Lung microvascular endothelial cell (primary cell): ENCODE measurements at places on chromosomes 5 and 9.
A peak's percentile ranks its signal among the peaks of the same experiment; 100 is the strongest.

GRCh38 chr5:776862-777711 is 7.4 kb downstream of the ZDHHC11B start:
- no peak for DNase-seq

GRCh38 chr5:83865579-83865978 is 144.9 kb upstream of the HAPLN1 start:
- no peak for DNase-seq

DNA sequence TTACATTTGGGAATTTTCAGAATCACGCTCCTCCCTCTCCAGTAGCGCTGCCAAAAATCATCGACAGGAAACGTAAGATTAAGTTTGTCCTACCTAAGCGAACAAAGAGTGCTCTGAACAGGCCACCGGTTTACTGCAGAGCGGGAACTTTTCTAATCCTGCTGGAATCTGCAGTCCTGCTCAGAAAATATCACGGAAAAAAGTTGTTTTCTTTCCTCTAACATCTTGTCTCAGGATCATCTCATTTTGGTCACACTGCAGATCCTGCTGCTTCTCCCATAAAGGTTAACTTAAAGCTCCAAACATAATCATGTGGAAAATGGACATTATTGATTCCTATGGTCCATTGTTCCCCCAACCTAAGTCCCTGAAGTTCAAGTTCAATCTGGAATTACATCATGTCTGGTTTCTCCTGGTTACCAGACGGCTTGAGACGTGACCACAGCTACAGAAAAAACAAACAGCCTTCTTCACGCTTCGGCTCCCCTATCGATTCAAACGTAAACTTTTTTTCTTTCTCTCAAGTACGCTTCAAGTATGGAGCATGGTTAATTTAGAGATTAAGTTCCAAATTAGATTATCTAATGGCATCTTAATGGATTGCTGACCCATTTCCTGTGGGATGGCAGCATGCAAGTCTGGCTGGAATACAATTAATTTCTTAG is 217.6 kb downstream of the NFIB start:
- peak; percentile 95 for DNase-seq

DNA sequence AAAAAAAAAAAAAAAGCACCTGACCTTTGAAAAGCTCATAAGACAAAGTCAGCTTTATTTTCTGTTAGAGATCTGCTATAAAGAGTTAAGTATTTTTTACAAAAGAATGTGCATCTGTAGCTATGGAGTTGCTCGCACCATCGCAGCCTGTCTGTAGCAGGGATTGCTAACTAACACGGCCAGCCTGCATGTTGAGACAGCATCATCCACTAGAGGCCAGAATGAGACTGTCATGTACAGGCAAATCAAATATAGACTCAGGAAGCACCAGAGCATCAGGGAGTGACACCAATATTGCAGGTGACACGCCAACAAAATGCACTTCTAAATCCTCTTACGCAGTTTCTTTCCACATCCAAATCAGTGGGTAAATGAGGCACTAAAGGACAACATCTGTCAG is 136.3 kb upstream of the RASEF start:
- peak; percentile 82 for DNase-seq

DNA sequence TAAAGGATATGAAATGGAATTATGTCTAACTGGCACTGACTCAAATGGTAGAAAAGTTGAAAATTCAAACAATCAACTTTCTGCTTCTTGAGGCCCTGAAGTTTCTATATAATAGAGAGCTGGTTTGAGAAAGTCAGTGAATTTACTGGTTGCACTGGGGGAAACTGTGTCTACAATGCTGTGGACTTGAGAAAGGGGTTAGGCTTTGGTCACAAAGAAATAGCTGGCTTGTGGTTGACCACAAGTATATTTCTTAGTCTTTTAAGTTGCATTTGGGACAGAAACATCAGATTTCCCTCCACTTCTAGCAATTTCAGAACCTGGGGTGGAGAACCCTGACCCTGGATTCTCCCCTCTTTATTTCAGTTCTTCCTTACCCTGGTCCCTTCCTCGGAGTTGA is 192.6 kb upstream of the ACTBL2 start:
- no peak for DNase-seq

GRCh38 chr9:34522091-34522887 is 501 bp downstream of the ENHO start:
- DNase-seq = no peak

DNA sequence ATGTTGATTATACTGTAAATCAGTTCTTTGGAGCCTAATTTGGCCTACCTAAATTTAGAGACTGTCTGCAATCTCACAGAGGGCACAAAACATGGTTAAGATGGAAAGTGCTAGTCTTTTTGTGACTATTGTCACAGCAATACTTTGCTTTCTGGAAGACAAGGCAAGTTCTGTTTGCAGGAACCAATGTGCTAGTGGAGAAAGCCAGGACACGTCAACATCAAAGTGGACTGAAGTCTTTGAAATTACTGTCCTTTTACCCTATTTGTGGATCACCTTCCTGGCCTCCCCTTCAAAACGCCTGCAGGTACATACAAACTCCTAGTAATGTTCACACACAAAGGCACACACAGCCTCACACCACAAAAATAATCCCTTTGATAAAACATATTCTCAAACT is 248.7 kb downstream of the MAN2A1 start:
- DNase-seq = no peak

DNA sequence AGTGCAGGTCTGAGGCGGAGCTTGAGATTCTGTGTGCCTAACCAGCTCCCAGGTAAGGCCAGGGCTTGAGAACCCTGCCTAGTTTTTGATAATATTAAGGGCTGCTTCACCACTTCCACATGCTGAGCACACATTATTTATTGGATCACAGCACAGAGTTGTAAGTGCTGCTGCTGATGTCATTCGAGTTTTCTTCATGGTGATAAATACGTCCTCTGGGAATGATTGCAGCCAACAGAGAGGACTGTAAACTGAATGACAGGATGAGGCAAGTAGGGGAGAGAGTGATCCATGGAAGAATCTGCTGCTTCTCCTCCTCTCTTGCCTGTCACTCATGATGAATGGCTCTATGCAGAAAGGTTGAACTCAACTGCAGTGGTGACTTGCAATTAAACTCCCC is 77.9 kb upstream of the VPS13A start:
- no peak for DNase-seq

DNA sequence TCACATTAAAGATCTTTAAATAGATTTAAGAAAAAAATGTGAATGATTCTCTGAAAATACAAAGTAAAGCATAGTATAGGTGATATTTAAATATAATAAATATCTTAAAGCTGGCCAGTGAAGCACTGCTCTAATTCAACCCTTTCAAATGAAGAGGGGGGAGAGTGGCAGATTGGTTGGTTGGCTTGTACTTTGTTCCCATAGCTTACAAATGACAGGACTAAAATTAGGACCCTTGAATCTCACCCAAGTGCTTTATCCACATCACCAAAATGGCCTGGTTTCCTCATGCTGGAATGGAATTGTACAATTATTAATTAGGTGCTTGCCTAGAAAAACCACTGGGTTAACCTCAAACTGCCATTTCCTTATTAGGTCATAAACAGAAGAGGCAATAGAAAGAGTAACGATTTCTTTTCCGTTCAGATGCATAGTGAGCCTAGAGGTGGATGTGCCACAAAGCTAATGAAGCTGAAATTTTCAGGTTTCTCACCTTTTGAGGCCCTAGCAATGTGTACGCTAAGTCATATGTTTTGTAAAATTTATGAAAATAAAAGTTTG is 354.5 kb upstream of the CDH6 start:
- DNase-seq = no peak

DNA sequence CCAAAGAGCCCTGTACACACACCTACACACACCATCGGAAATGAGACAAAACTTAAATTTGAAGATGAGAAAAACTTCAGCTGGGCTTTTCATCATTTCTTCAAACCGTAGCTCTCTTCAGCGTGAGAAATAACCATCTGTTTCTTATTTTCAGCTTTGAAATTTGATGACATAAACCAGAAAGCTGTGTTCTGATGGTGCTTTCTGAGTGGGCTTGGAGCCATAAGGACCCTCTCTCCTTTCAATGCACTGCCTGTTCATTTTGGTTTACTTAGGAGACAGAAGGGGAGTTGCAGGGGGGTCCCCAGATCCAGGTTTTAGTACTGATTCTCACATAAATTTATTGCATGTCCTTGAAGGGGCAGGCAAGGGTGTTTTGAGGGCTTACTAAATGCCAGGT is 9.5 kb downstream of the FBXO10 start:
- DNase-seq = no peak

GRCh38 chr5:84861306-84861705 is 476.6 kb upstream of the EDIL3 start:
- DNase-seq = no peak

DNA sequence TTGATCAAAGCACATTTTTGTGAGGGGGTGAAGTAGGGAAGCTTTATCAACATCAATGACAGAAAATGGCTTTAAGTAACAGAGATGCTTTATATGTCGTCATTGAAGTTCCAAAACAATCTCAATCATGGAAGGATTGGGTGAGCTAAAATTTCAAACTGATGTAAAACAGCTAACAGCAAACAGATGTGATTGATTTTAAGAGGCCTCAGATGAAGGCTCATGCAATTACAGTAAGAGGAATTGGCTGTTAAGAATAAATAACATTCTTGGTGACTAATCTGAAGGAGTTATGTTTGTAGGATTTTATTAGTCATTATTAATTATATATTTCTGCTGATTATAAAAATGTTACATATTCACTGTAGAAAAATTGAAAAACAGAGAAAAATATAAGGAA is 63.5 kb upstream of the PUM3 start:
- no peak for DNase-seq

DNA sequence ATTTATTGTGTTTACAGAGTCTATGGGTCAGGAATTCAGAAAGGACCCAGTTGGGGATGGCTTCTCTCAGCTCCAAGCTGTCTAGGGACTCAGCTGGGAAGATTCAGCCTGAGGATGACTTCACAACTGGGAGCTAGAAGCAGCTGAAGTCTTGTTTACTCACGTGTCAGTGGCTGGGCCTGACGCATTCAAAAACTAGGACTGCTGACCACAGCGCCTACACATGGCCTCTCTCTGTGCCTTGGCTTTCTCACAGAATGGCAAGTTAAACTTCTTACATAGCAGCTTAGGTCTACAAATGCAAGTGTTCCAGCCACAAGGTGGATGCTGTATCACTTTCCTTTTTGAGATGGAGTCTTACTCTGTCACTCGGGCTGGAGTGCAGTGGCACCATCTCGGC is 16.3 kb upstream of the PPP2CA start:
- no peak for DNase-seq

DNA sequence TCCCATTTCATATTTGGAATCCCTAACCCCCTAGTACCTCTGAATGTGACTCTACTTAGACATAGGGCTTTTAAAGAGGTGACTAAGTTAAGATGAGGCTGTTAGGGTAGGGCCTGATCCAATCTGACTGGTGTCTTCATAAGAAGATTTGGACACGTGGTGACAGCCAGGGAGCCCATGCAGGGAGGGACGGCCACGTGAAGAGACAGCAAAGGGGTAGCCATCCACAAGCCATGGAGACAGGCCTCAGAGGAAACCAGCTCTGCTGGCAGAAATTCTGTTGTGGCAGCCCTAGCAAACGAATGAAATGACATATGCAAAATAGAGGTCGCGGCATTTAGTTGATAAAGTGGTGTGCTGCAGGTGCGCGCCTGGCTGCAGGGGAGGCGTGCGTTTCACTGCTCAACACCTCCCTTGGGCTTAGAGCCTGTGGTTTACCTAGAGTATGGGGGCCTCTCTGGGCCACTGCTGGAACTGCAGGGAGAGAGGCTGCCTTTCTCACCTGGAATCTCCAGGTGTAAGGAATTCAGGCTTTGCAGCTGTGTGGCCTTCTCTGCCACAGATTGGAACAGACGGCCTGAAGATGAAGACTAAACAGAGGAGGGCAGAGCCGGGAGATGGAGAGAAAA is 7.1 kb upstream of the AFAP1L1 start:
- no peak for DNase-seq

DNA sequence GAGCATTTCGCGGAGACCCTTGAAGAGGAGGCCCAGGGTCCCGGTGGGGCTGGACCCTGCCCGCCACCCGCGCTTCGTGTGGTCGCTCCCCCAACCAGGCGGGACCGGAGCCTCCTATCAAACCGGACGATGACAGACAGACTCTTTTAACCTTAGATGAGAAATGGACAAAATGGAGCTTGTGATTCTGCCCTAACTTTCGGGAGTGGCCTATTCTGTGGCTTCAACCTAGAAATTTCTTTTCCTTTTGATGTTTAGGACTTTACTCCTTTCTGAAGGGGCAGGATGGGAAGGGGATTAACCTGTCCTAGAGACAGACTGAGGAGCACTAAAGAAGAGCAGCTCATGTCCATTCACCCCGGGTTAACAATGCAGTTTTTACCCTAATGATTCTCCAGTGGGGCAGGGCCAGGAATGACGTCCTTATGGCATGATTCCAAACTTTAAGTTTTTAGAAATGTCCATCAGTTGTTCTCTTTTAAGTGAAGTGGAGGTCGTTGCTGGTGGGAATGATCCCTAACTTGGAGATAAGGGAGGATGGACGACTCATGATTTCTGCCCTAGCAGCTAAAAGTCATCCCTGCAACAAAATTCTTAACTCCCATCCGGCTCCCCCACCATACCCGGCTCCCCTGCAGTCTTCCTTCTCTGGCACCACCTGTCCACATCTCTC is 1.0 kb downstream of the NIPSNAP3A start:
- DNase-seq = peak; percentile 59

DNA sequence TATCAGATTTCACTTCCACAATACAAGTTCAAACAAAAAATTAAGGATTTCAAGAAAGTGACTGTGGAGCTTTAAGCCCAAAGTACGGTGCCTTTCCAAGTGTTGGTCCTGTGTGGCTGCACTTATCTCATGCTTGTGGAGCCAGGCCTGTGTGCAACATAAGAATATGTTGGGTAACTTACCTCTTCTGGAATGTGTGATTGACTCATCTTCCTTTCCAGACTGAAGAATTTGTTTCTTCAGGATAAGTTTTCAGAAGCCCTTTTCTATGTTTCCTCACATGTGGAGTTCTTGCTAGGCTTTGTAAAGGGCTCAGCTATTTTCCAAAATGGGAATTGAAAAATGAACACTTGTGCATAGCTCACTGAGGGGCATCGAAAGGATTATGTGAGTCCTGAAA is 485.1 kb upstream of the PAPPA start:
- DNase-seq = peak; percentile 35

DNA sequence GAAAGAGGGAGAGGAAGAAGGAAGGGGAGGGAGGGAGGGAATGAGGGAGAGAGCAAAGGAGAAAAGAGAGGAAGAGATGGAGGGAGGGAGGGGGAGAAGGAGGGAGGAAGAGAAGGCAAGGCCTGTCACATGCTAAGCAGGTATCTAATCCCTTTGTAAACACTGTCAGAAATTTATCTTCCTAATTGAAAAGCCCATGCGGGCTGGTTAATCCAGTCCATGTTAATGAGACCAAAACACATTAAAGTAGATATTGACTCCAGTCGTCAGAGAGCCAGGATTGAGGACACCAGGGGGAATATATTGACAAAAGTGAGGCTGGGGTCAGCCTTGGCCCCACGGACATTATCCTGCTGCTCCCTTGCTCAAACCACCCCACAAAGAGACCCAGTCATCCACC is 37.4 kb upstream of the ALDH1B1 start:
- DNase-seq = no peak
